ENCODE measurements at places on chromosomes 5 and 9.

DNA sequence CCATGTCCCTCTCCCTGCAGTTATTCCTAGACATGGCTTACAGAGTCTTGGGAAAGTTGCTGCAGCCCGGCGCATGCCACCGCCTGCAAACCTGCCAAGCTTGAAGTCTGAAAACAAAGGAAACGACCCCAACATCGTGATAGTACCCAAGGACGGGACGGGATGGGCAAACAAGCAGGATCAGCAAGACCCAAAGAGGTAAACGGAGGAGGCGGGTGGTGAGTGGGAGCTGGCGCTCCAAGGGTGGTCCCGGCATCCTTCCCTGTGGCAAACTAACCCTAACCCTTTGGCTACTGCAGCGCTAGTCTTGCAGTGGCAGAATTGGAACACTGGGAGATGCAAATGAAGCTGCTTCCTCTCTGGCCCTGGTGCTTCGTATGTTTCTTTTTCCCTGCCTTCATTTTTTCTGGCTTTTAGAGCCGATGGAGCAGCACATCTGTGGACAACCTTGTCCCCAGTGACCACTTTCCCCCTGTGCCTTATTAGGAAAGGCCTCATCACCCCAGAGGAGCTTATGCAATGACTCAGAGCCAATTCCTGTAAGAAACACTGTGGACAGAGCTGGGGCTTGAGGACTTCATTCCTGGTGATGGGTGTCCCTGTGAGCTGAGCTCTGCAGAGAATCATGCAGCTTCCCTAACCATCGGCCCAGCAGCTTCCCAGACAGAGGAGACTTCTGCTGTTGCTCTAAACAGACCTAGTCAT is 38.9 kb downstream of the PRRC2B start:
- DNase-seq: no peak

GRCh38 chr9:123450996-123451395 is 95.0 kb downstream of the CRB2 start:
- peak; percentile 31 for DNase-seq

GRCh38 chr5:123358304-123358703 is 64.9 kb downstream of the CEP120 start:
- no peak for DNase-seq

- peak; percentile 65 for DNase-seq
Measured at GRCh38 chr9:104494808-104495207, 9.3 kb upstream of the OR13F1 start.

DNA sequence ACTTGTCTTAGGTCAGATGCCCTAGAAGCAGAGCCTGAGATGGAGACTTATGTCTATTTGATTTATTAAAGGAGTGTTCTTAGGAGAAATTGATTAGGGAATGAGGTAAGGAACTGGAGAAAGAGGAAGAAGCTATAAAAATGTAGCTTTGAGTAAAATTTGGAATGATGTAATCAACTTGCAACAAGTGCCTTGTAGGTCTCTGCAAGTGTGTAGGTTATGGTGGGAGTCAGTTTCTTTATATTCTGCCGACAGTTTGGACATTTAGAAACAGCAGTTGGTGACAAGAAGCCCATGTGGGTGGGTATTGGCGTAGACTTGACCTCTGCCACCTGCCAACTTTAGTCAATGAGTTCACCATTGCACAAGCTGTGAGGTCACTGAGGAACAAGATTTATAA is 986.5 kb downstream of the CDH18 start:
- no peak for DNase-seq

DNA sequence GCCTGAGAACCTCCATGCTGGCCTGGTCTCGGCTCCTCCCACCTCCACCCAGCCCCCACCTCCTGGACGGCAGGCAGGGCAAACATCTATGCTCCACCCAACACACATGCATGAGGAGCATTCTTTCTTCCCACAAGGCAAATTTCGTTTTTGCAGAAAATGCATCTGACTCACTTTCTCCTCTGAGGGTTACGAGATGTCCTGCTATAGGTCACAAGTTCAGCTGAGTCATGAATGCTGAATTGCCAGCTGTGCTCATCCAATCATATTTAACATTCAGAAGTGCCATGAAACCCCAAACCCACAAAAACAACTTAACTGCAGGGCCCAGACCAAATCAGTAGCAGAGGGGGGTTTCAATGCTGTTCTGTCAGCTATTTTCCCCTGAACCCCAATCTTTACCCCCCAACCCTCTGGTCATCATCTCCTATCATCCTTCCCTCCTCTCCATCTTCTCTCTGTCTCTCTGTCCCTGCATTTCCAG is 39.0 kb upstream of the OSMR start:
- no peak for DNase-seq

DNA sequence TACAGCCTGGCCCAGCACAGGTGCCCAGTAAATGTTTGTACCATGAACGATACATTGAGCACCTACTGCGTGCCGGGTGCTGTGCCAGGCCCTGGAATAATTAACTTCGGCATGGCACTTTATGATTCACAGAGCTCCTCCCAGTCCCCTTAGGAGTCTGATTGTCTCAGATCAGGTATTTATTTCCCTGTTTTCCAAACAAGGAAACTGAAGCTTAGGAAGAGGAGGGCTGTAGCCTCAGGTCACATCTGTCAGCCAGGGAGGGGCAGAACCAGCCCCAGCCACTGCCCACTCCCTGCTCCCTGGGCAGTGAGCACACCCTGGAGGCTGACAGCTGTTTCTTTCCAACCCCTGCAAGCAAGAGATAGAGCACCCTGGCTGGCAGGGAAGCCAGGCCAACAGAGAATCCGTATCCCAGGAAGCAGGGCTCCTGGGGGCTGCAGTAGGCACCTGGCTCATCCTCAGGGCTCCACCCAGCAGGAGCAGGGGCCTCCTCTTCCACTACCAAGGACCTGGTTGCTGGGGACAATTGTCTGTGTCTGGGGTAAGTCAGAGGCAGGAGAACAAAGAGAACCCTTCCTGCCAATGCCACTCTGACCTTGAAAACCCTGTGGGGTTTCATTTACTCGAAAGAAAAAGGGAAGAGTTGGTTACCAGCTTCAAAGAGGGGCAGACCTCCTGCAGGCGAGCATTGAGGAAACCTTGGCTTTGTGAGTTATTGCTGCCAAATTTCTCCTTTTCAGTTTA is 69.0 kb downstream of the DAB2IP start:
- DNase-seq: peak; percentile 77

DNA sequence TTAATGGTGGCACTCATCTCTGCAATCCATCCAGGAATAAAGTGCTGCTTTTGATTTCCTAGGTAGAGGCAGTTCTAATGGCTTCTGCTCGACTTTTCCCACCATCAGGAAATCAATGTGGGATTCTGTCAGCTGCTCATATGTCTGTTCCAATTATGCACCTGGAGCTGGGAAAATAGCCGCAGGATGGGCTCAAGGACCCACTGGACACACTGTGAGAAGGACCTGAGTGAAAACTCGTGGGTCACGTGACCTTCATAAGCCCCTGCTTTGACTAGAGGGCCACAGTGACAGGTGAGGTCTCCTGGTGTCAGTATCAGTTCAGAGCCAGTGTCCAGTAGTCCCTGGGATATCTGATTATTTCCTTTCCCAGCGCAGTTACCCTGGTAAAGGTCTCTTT is 17.9 kb upstream of the PTGES start:
- DNase-seq: no peak

DNA sequence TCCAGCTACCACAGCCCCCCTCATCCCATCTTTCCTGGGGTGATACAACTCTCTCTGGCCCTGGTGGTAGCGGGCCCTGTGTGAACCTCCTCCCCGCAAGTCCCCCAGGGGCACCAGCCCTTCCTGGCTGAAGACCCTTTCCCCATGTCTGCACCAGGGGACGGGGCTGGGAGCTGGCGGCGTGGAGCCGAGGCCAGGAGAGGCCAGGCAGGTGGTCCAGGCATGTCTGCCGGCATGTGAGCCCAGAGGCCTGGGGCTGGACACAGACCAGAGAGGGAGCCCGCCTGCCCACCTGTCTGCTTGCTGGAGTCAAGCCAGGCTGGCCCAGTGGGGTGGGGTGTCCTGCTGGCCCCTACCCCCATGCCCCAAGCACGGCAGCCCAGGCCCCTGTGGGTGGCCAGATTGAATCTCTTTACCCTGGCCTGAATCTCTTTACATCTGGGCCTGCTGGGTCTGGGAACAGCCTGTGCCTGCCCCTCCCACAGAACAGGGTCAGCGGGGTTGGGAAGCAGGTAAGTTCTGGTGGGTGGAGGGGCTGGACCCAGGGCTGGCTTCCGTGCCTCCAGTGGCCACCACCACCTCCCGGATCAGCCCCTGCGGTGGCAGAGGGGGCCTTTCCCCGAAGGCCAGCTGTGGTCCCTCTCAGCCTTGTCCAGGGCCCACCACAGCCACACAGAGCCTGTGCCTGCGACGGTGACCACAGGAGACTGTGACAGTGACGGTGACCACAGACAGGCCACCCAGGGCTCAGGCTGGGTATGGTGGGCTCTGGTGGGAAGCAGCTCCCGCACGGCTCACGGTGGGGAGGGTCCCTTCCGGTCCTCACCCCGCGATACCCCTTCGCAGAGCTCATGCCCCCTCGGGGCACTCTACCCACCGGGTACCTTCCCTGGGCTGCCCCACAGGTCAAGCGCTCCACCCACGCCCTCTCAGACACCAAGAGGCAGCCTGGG is 7.1 kb downstream of the LCN12 start:
- no peak for DNase-seq

- DNase-seq: no peak
Measured at GRCh38 chr5:154478224-154478565, at the start of gene HAND1. Gene HAND1, minus strand, starts transcription at chr5:154478227. Its CDS starts 219 bp downstream, at chr5:154478008.

GRCh38 chr5:15391704-15392397 is 108.1 kb upstream of the FBXL7 start:
- peak; percentile 81 for DNase-seq

GRCh38 chr5:139884144-139884543 is 88.5 kb downstream of the PSD2 start:
- no peak for DNase-seq

Measured in brain (organoid and tissue), 16 donors.